ENCODE measurements at places on chromosomes 12 and 14.

DNA sequence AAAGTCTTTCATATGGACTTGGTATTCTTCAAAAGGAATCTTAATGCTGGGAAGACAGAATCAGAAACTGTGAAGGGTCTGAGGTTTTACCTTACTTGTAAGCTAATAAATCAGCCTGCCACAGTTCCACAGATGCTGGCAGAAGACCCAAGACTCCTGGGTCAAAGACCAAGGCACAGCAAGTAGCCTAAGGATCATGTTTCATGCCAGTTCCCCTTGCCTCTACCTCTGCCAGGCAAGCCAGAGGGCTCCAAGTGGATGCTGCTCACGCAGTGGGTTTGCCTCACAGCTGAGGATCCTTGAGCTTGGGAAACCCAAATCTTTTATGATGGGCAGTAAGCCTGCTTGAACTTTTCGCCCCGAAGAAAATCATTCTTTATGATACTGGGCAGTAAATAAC is 15.2 kb upstream of the RXYLT1 start:
- DNase-seq = no peak

- no peak for DNase-seq
Observed at GRCh38 chr12:112097641-112098040, 10.9 kb downstream of the NAA25 start.

DNA sequence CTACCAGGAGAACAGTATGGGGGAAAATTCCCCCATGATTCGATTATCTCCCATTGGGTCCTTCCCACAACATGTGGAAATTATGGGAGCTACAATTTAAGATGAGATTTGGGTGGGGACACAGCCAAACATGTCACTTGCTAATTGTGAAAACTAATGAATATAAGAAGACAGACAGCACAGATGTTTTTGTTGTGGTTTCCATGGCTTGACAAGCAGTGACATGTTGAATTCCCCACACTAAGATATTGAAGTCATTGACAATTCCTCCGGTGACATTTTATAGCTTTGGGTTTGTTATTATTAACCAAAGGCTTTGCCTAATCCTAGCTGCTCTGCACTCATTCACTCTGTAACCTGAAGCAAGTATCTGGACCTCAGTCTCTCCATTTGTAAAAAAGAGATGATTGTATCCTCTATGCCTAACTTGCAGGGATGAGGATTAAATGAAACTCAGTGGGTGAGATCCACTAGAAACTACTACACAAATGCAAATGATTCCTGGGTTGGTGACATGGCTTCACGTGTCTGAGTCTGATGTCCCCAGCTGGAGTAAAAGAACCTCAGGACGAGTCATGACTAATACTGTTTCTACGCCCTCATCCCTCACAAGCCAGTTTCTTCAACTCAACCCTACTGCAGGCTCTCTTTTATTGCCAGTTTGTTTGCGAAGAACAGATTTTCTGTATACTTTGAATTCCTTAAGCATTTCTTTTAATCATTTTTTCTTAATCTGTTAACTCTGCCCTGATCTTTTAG is 71.6 kb downstream of the ASCL1 start:
- no peak for DNase-seq

- DNase-seq = no peak
Observed at GRCh38 chr12:10220398-10221077, 7.9 kb downstream of the GABARAPL1 start.

DNA sequence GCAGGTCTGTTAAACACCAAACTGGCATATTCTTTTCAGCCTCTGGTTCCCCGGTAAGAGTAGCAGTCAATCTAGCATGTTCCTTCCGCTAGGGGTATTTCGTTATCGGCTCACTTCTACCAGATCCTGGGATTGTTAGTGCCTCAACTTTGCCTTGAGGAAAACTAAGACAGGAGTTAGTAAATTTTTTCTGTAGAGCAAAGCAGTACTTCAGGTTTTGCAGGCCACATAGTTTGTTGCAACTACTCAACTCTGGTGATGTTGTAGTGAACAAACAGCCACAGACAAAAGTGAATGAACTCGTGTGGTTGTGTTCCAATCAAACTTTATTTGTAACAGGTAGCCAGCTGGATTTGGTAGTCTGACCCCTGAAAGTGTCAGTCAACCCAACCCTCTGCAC is 6.3 kb upstream of the CDH24 start:
- no peak for DNase-seq

GRCh38 chr12:124466216-124467128 is 100.9 kb downstream of the NCOR2 start:
- DNase-seq = peak; percentile 96

DNA sequence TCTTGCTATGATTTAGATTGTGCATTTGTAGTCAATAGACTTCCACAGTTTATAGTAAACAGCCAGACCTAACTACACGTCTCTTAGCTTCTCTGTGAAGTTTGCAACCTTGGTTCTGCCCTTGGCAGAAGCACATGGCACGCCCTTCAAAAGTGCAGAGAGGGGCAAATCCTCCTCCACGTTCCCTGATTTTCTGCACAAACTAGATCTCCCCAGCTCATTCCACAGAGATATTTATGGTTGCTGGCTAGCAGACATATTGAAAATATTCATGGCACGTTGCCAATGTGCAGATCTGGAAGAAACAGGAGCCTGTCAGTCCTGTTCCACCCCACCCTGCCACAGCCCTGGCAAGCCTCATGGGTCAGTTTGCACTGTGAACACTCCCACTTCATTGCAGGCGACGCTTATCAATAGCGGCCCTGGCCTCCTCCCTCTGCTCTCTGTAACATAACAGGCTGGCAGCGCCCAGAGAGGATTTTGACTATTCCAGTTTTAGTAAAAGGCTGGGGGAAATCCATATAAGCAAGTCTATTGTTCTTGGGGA is 6.5 kb upstream of the LGALS3 start:
- DNase-seq = no peak

Data from DND-41 (cell line).